Naive thymus-derived CD4-positive, alpha-beta T cell (primary cell): ENCODE measurements at places on chromosomes 3 and 15. TPM values are rescaled to one million over a fixed set of nuclear protein-coding genes. Genes with fewer than 3 reads are reported as not detected.

- H3K27me3 ChIP-seq, result no peaks in the 10 kb centered on the region
- no peaks in the 10 kb centered on the region for H3K4me1 ChIP-seq
- H3K36me3 ChIP-seq, result no peaks in the 10 kb centered on the region
- no peak overlapping the region for H3K4me3 ChIP-seq
Measured at GRCh38 chr3:195058336-195059005, 212.5 kb downstream of the XXYLT1 start.

DNA sequence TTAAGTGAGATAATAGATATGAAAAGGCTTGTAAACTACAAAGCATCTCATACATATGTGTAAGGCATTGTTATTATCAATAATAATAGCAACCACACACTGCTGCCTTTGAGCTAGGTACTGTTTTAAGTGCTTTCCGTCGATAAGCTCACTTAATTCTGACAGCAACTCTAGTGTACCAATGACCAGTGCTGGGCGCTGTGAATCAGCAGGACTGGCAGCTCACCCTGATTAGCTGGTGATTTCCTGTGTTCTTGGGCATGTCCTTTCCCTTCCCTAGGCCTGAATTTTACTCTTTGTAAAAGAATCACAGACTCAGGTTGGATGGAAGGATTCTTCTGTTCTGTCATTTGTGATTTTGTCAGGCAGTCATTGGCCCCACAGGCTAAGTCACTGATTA is 215.6 kb downstream of the LPP start:
- no peak overlapping the region for H3K4me3 ChIP-seq
- no peak for DNase-seq
- H3K36me3 ChIP-seq, result no peaks in the 10 kb centered on the region
- no peaks in the 10 kb centered on the region for H3K4me1 ChIP-seq

DNA sequence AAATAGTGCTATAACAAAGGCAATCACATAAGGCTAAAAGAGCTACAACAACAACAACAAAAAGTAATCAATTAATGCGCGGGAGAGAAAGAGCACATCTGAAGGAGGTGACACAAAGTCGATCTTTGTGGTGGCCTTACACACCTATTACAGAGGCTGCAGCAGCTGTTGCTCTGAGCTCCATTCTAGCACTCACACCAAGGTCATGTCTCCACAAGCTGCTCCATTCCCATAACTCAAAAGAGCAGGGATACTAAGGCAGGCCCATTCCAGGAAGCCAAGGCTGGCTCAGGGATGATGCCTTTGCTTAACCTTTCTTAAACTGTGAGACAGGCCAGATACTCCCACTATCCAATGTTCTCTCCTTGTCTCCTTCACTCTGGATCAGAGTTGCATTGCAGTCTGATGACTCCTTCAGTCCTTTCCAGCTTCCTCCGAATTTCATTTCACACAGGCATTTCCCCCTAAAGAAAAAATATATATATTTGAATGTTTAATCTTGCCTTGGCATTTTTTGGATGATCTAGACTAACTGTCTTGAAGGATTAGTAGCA is 52.7 kb downstream of the SNTN start:
- H3K4me1 ChIP-seq, result no peaks in the 10 kb centered on the region
- H3K27me3 ChIP-seq, result no peaks in the 10 kb centered on the region
- no peak overlapping the region for H3K27ac ChIP-seq
- no peaks in the 10 kb centered on the region for H3K36me3 ChIP-seq
- DNase-seq, result no peak

DNA sequence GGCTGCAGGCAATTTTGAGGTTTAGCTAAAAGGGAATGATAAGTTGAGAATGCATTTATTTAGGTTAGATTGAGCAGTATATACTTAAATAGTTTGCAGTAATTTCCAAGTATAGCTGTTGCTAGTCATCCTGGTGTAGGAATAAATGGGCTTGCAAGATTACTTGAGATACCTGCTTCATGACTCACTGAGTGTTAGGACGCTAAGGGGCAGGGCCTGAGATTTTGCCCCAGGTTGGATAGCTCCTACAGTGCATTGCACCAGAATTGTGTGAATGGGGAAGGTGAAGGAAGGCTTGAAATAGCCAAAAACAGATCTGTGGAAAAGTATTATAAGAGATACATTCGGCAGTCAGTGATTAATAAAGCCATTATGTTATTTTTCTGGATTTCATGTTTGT is 72.8 kb downstream of the KCNH8 start:
- DNase-seq, result no peak
- no peak overlapping the region for H3K27ac ChIP-seq

DNA sequence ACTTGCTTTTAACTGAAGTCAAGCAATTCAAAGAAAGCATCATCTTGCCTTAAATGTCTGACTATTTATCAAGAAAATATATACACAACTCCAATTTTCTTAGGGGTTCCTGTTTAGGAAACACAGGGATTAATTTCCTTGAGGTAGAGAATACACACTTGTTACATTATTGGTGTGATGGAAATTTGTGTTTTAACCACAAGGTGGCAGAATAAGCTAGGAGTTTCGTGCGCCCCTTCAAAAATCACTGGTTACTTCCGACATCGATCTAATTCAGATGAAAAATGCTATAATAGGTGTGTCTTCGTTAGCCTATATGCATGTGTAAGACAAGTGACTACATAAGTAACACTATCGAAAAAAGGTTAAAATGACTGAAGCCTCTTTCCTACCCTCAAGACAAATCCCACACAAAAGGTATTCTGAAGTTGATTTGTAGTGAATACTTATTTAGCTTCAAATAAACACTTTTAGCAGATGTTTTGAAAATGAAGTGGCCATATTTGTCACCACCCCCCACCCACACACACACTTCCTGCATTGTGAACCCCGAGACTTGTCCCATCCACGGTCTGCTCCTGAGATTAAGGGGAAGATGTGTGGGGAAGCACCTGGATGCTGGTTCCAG is 246.5 kb downstream of the ROBO1 start:
- no peak overlapping the region for H3K4me3 ChIP-seq
- H3K27me3 ChIP-seq, result no peaks in the 10 kb centered on the region
- H3K27ac ChIP-seq, result no peak overlapping the region
- DNase-seq, result no peak
- no peaks in the 10 kb centered on the region for H3K4me1 ChIP-seq
- no peaks in the 10 kb centered on the region for H3K36me3 ChIP-seq

GOLGA8K gene
- 1.2 TPM for total RNA-seq

CAMK2N2 gene
- not detected for total RNA-seq

OSBPL10 gene
- total RNA-seq, result 6.8 TPM

GP9 gene
- not detected for total RNA-seq

PLCH1 gene
- total RNA-seq, result not detected
